Hippocampal formation (tissue), 2 donors: ENCODE measurements at places on chromosomes 13 and 19.

GRCh38 chr19:17554968-17555479 lies 425 bp upstream of the COLGALT1 start:
- no peak for DNase-seq

- DNase-seq, result no peak
Measured at GRCh38 chr19:3142292-3142670, 6.4 kb downstream of the GNA15 start.

GRCh38 chr13:52348983-52349780 lies 56.8 kb downstream of the THSD1 start:
- no peak for DNase-seq

- no peak for DNase-seq
Measured at GRCh38 chr19:579842-580155, 7.4 kb downstream of the BSG start.

- no peak for DNase-seq
Measured at GRCh38 chr19:35098413-35099049, 17.1 kb upstream of the FXYD3 start.

GRCh38 chr13:31434613-31435012 lies 234.8 kb downstream of the B3GLCT start:
- no peak for DNase-seq

GRCh38 chr13:49838989-49839388 lies 46.5 kb upstream of the KPNA3 start:
- DNase-seq, result no peak

GRCh38 chr13:97583907-97584497 lies 150.0 kb downstream of the RAP2A start:
- no peak for DNase-seq
